ENCODE measurements at places on chromosomes 2 and 18. TPM values are rescaled to one million over a fixed set of nuclear protein-coding genes. Genes with fewer than 3 reads are reported as not detected.

The TMEM200C gene
- polyA plus RNA-seq, result 4.2 TPM

- no peak for DNase-seq
Observed at GRCh38 chr2:10332402-10333246, 29.9 kb downstream of the HPCAL1 start.

GRCh38 chr2:225937625-225938187 lies 538.2 kb downstream of the NYAP2 start:
- no peak for DNase-seq

The SERPINB13 gene
- polyA plus RNA-seq, result not detected

The DLGAP1 gene
- polyA plus RNA-seq, result 1.8 TPM

The RMND5A gene
- polyA plus RNA-seq, result 51.0 TPM

The TEX44 gene
- polyA plus RNA-seq, result not detected

DNA sequence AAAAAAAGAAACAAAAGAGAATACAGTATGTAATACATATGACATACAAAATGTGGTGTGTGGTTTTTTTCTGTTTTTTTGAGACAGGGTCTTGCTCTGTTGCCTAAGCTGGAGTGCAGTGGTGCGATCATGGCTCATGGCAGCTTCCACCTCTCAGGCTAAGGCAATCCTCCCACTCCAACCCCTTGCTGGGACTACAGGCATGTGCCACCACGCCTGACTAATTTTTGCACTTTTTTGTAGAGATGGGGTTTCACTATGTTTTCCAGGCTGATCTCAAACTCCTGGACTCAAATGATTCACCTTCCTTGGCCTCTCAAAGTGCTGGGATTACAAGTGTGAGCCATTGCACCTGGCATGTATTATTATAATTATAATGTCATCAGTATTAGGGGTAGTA lies 38.9 kb downstream of the DHX57 start:
- DNase-seq, result no peak

DNA sequence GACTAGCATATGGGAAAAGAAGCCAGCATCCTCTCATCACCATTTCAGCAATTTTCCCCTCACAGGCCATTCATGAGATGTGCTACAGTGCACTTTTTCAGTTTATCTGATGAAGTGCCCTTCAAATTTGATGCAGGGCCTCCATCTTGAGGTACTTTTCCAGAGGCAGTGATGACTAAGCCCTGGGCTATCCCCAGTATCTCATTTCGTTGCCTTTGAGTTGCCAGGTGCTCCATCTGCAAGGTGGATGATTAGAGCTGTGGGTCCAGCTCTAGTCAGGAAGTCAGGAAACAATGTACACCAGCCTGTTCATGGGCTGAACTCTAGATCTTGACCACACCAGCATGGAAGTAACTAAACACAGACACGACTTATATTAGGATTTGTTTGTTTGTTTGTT lies 425.2 kb downstream of the METTL4 start:
- DNase-seq, result no peak

The MC2R gene
- not detected for polyA plus RNA-seq

- DNase-seq, result no peak
Observed at GRCh38 chr2:124602759-124603158, 577.7 kb downstream of the CNTNAP5 start.

The ESPNL gene
- polyA plus RNA-seq, result 2.8 TPM

GRCh38 chr2:96495982-96496629 lies 9.1 kb downstream of the NEURL3 start:
- DNase-seq, result no peak

The CPO gene
- 0.57 TPM for polyA plus RNA-seq

DNA sequence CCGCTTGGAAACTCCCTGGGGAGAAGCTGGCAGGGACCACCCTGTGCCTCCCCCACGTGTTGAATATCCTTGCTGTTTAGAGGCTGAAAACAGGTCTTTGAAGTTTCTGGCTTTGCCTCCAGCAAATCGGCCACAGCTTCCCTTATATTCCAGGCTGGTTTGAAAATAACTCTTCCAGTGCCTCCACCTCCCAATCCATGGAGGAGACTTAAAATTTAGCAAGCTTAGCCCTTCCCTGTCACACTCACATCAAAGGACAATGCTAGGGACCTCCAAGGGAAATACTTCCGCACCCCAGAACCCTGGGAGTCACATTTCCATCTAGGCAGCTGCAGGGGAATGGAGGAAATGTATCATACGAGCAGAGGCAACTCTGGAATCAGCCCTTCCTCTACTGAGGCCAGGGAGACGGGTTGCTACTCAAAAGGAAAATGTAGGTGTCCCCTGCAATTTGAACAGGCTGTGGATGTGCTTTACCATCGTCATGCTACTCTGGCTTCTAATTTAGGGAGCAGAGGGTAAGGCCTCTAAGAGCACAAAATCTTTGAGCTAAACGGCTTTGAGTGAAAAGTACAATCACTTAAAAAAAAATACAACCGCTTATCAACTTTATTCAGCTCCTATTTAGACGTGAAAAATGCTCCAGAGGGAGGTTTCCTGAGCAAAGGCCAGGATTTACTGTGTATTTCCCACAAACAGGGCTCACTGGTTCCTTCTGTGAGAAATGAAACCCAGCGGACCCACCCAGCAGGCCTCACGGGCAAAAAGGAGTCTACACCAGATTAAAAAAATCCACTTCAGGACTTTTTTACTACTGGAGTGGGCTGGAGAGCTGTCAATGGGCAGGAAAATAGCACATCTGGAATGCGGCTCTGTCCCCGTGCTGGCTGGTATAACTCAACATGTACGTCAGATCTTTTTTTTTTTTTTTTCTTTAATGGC lies 49.4 kb upstream of the PKDCC start:
- DNase-seq, result peak; percentile 38

DNA sequence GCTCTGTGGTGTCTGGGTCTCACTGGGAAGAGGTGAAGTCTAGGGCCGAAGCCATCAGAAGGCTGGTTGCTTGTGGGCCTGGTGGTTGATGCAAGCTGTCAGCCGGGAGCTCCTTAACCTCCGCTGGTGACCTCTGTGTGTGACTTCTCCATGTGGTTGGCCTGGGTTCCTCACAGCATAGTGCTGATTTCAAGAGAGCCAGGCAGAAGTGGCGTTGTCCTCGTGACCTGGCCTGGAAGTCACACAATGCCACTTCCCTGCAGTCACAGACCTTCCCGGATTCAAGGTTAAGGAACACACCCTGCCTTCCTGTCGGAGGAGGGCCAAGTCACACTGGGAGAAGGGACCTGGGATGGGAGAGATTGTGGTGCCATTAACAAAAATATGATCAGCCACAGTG lies 303.7 kb upstream of the HS6ST1 start:
- DNase-seq, result no peak

DNA sequence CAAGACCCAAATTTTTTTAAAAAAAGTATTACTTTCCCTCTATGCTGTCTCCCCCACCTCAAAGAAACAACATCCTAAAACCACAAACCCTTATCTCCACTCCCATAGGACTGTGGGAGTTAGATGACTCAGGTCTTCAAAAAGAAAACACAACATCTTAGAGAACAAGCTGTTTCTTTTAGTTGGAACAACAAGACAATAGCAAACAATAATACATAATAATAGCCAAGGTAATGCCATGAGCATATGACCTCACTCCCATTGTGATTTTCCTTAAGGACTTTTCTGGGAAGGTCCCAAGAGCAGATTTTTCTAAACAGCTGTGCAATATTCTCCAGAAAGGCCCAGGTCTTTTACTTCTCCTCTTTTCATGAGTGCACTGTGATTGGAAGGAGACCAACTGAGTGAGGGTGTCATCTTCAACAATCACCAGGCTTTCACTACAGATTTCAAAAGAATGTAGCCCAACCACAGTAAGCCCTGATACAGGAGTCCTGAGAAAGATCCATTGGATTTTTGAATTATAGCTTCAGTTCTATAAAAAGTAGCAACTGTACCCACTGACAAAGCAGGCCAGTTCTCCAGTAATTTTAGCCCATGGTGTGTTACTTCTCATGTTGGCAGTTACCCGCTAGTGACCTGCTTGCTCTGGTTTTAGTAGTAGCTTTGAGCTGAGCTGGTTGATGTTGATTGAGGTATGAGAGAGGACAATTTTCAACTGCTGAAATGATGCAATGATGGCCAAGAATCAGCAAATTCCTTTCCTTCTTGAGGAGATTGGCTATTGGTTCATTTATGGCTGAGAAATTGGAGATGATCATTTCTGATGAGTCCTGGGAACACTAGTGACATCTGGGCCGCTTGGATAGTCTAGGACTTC lies 144.5 kb upstream of the TCF4 start:
- DNase-seq, result no peak

DNA sequence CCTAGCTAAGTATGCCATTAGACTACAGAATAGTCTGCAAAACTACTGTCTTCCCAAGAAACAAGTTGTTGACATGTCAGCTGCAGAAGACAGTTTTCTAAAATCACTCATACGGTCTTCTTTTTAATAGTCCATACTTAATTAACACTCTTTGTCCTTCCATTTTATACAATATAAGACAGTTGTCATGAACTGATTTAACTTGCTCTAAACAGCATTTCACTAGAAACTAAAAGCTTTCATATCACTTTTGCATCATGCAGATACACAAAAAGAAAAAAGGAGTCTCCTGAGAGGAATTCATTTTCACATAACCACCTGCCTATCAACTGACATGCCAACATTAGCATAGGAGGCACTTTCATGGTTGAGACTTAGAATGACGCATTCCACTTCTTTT lies 1159.6 kb upstream of the CHAC2 start:
- no peak for DNase-seq

DNA sequence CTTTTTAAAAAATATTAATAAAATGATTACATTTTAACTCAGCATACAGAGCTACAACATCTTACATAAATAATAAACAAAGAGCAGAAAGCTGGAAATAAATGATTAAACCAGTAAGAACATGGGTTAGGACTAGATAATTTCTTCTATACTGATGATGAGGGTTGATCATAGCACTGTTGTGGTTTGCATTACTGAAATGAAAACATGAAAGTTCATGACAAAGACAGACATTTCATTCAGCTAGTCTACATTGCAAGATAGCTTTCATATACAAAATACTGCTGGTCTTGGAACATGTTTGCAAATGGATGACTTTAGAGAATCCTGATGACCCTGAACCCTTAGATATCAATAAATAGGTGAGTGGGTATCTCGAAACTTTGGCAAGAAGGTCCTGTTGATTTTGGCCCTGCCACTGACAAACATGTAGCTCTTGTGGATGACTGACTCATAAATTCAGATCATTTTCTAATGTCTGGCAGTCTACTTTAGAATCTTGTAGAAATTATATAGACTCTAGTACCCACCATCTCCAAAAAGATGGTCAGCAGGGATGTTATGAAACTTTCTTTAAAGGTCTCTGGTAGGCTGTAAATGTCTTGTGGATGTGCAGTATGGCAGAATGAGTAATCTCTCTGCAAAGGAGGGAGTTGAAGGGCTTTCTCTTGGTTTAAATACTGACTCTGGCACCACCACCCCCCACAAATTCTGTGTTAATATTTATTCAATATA lies 15.5 kb upstream of the CDC42EP3 start:
- DNase-seq, result no peak

- DNase-seq, result no peak
Observed at GRCh38 chr2:205868773-205869333, 186.6 kb downstream of the NRP2 start.

DNA sequence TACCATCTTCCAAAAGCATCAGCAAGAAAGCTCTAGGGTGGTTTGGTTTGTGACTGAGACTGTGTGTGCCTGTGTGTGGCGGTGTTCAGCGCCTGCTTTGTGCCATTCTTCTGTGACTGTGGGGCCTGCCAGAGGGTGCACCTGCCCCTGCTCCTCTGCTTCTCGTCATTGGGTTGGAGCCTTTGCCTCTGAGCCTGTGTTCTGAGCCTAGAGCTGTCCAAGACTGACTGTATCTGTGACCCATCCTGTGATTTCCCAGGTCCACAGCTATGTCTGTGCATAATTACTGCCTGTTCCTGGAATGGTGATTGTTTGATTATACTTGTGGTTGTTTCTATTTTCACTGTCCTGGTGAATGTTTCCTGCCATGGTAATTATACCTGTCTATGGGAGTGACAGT lies 57.1 kb upstream of the KLHL29 start:
- DNase-seq, result no peak

The RGPD3 gene
- polyA plus RNA-seq, result 0.27 TPM

DNA sequence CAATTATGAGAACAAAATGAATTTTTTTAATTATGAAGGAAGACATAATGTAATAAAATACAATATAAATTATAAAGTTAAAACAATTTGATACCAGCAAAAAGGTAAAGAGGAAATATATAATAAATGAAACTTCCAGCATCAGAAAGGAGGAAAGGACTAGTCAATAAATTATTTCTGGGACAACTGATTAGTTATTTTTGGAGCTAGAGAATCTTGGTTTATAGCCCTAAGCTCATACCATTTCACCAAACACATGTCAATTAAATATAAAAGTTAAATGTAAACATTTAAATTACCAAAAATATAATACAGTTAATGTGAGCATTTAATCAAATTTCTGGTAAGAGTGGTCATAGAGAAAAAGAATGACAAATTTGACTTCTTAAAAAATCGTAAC lies 12.1 kb downstream of the ACTG2 start:
- no peak for DNase-seq

DNA sequence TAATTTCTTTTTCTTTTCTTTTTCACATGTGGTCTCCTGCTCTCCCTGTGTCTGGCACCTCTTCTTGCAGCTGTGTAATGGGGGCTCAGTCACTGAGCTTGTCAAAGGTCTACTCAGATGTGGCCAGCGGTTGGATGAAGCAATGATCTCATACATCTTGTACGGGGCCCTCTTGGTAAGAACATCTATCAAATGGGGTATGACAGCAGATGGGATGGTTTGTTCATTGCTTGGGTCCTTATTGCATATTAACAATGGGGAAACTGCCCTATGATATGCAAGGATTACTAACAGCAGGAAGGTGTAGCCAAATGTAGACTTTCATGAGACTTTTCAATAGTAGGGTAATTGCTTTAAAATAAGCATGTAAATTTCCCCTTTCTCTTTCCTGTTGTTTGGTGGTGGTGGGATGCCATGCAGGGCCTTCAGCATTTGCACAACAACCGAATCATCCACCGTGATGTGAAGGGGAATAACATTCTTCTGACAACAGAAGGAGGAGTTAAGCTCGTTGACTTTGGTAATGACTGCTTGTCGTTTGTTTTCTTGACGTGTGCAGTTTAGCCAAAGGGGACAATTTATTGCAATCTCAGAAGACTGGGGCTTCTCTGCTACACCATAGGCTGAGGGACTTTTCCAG lies 36.5 kb downstream of the MYO3B start:
- DNase-seq, result no peak

The GREB1 gene
- 10.0 TPM for polyA plus RNA-seq

GRCh38 chr2:214203214-214203613 lies 207.6 kb upstream of the VWC2L start:
- DNase-seq, result no peak

The RABL2A gene
- 51.2 TPM for polyA plus RNA-seq

The EVX2 gene
- not detected for polyA plus RNA-seq

- DNase-seq, result no peak
Observed at GRCh38 chr2:229931241-229931640, 8.9 kb downstream of the FBXO36 start.

Data from right lung (tissue), 10 donors.